ENCODE measurements at places on chromosomes 1 and 21. TPM values are rescaled to one million over a fixed set of nuclear protein-coding genes. Genes with fewer than 3 reads are reported as not detected.
A peak's percentile ranks its signal among the peaks of the same experiment; 100 is the strongest.

GJA5 gene
- total RNA-seq: 0.33 TPM

SHE gene
- 0.48 TPM for total RNA-seq

CR1L gene
- total RNA-seq: 0.37 TPM

TEDDM1 gene
- total RNA-seq: not detected

PRAMEF27 gene
- total RNA-seq: not detected

RGSL1 gene
- total RNA-seq: not detected

C8A gene
- not detected for total RNA-seq

HRNR gene
- not detected for total RNA-seq

DNA sequence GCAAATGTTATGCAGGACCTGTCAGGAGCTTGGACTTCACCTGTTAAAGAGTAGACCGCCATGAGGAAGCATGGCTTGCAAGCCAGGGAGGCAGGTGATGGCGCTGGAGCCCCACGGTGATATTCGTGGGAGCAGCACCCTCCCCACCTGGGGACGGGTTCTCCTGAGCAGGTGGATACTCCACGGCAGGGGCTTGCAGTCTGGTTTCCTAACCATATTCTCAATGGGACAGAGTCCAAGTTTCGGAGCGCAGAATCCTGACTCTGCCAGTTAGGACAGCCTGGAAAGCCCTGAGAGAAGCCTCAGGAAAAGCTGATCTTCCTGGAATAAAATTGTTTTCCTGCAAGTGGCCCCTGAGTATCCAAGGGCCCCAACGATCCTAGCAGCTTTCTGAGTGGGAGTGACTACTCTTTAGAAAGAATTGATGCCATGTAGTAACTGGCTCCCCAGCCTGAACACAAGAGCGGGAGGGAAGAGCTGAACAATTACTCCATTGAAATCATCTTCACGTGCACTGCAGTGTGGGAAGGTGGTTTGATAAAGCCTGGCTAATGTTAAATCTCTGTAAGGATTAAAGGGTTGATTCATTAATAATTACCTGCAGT, 146.3 kb upstream of the RAB4A start:
- no peaks in the 10 kb centered on the region for H3K36me3 ChIP-seq
- H3K4me3 ChIP-seq: no peak overlapping the region
- no peak for DNase-seq
- no peak overlapping the region for H3K27ac ChIP-seq

DNA sequence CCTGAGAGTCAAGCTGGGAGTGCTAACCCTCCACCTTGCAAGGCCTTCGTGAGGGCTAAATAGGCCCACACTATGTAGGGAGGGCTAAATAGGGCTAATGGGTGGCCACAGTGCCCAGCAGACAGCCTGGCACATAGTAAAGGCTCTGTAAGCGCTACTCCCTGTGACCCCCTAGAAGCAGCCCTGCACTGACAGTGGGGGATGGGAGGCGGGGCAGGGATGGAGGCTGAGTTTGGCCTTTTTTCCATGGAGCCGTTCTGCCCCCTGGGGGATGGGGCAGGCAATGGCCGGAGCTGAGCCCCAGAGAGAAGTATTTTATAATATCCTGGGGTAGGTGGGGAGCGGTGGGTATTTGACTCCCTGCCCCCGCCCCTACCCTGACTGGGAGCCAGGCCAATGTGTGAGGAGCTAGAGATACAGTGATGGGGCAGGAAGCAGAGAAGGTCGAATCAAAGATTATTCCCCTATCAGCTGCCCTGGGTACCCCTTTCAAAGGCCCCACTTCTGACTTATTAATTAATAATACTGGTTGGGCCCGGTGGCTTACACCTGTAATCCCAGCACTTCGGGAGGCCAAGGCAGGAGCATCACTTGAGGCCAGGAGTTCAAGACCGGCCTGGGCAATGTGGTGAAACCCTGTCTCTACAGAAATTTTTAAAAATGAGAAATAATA, 42.3 kb downstream of the LACTBL1 start:
- no peak overlapping the region for H3K4me3 ChIP-seq
- H3K27me3 ChIP-seq: no peaks in the 10 kb centered on the region
- H3K27ac ChIP-seq: no peak overlapping the region
- DNase-seq: peak; percentile 84

- no peak overlapping the region for H3K4me3 ChIP-seq
- H3K36me3 ChIP-seq: no peaks in the 10 kb centered on the region
- H3K27me3 ChIP-seq: no peaks in the 10 kb centered on the region
- no peaks in the 10 kb centered on the region for H3K4me1 ChIP-seq
- no peak for DNase-seq
Observed at GRCh38 chr1:150237746-150238145, 1.8 kb upstream of the ANP32E start.

GRCh38 chr1:19361611-19362147, 49.6 kb downstream of the SLC66A1 start:
- H3K4me1 ChIP-seq: no peaks in the 10 kb centered on the region
- no peak for DNase-seq
- H3K36me3 ChIP-seq: peaks cover 7% of the 10 kb centered on the region
- no peak overlapping the region for H3K27ac ChIP-seq

DNA sequence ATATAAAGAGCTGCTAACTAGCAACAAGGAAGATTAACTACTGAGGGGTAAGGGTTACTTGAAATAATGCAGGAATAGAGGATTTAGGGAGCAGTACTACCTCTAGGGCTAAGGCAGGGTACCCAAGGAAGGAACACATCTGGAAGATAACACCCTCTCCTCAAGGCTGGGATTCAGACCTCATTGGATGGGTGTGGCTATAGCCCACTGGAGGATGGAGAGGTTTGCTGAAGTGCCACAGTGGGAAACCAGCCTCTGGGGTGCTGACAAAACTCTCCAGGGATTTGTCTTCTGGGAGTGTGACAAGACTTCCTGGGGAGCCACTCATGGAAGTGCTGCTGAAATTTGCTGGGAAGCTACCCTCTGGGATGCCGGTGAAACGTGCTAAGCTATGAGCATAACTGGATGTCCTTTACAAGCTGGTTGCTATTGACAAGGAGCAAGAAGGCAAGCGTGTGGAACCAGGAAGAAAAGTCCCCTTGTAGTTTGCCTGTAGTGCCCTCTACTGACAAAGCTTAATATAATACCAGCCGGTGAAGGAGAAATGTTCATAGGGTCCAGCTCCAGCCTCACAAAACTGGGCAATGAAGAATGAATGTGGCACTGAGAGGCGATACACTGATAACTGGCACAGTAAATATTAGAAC, 122.8 kb upstream of the USP24 start:
- no peaks in the 10 kb centered on the region for H3K4me1 ChIP-seq
- H3K4me3 ChIP-seq: no peak overlapping the region
- no peaks in the 10 kb centered on the region for H3K27me3 ChIP-seq
- no peaks in the 10 kb centered on the region for H3K36me3 ChIP-seq
- H3K27ac ChIP-seq: no peak overlapping the region

GRCh38 chr21:23694390-23694789, 1912.9 kb downstream of the MRPL39 start:
- no peak overlapping the region for H3K27ac ChIP-seq
- no peaks in the 10 kb centered on the region for H3K4me1 ChIP-seq
- H3K36me3 ChIP-seq: peaks cover 7% of the 10 kb centered on the region
- DNase-seq: no peak

DNA sequence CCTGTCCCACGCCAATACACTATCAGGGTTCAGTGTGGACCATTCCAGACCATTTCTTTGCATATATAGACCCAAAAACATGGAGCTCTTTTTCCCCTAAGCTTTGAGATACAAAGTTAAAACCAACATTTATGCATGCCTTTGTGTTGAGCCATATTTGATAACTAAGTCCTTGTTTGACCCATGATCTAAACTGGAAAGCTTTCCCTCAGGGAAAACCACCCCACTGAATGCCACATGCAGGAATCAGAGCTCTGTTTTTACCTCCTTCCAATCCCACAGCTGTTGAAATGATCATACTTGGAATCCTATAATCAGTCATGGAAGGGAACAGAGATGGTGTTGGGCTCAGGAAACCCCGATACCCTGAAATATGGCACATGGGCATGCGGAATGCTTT, 14.8 kb upstream of the SLC45A1 start:
- DNase-seq: no peak
- no peaks in the 10 kb centered on the region for H3K4me1 ChIP-seq
- no peaks in the 10 kb centered on the region for H3K27me3 ChIP-seq
- H3K36me3 ChIP-seq: no peaks in the 10 kb centered on the region

- no peaks in the 10 kb centered on the region for H3K4me1 ChIP-seq
- H3K27me3 ChIP-seq: no peaks in the 10 kb centered on the region
- peak overlapping the region; percentile 31 for H3K4me3 ChIP-seq
- no peak for DNase-seq
Observed at GRCh38 chr1:155168456-155169210, 4.5 kb downstream of the KRTCAP2 start.

DNA sequence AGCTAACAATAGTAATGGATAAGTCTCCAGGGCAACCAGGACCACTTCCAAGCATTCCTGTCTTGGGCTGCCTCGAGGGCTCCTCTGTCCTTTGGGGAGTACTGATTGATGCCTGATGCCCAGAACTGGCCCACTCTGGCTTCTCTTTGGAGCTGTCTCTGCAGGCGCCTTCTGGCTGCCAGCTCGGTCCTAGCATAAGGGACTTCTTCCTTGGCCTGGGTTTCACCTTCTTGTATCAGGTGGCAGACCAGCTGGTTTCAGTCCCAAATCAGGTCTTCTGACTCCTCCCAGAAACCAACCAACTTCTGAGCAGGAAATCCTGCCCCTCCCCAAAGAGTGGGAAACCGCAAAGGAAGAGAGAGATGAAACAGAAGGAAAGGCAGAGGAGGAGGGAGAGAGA, 10.6 kb downstream of the G0S2 start:
- H3K4me1 ChIP-seq: no peaks in the 10 kb centered on the region
- no peak overlapping the region for H3K27ac ChIP-seq
- DNase-seq: peak; percentile 33
- H3K36me3 ChIP-seq: no peaks in the 10 kb centered on the region
- no peak overlapping the region for H3K4me3 ChIP-seq

DNA sequence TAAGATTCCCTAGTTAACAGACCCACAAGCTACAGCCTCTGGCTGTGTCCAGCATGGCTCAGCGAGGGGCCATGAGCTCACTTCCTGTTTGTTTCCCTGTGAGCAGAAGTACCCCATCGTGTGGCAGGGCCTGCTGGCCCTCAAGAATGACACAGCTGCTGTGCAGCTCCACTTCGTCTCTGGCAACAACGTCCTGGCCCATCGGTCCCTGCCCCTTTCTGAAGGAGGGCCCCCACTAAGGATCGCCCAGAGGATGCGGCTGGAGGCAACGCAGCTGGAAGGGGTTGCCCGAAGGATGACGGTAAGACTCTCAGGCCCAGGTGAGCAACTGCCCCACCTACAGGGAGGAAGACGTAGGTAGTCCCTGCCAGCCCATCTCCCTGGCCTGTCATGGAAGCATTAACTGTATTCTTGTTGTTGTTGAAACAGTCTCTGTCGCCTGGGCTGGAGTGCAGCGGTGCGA, 38.2 kb downstream of the ZBTB17 start:
- H3K4me3 ChIP-seq: no peak overlapping the region
- no peaks in the 10 kb centered on the region for H3K4me1 ChIP-seq
- no peak for DNase-seq
- H3K27ac ChIP-seq: no peak overlapping the region

GRCh38 chr1:118118469-118118868, 66.6 kb downstream of the SPAG17 start:
- H3K4me1 ChIP-seq: no peaks in the 10 kb centered on the region
- no peak overlapping the region for H3K27ac ChIP-seq
- no peak for DNase-seq
- H3K4me3 ChIP-seq: no peak overlapping the region

- H3K4me3 ChIP-seq: no peak overlapping the region
- H3K4me1 ChIP-seq: no peaks in the 10 kb centered on the region
- no peaks in the 10 kb centered on the region for H3K36me3 ChIP-seq
- no peaks in the 10 kb centered on the region for H3K27me3 ChIP-seq
Observed at GRCh38 chr1:226609836-226610455, 61.4 kb downstream of the STUM start.

GRCh38 chr1:232353001-232353400, 276.9 kb downstream of the SIPA1L2 start:
- H3K27me3 ChIP-seq: no peaks in the 10 kb centered on the region
- no peak overlapping the region for H3K27ac ChIP-seq
- no peak overlapping the region for H3K4me3 ChIP-seq
- peaks cover 4% of the 10 kb centered on the region for H3K4me1 ChIP-seq
- H3K36me3 ChIP-seq: no peaks in the 10 kb centered on the region

- no peaks in the 10 kb centered on the region for H3K27me3 ChIP-seq
- DNase-seq: no peak
- H3K27ac ChIP-seq: no peak overlapping the region
Observed at GRCh38 chr1:77825131-77825709, 45.8 kb downstream of the MIGA1 start.

- no peaks in the 10 kb centered on the region for H3K4me1 ChIP-seq
- H3K36me3 ChIP-seq: peaks cover 21% of the 10 kb centered on the region
- no peak overlapping the region for H3K4me3 ChIP-seq
Observed at GRCh38 chr1:163477276-163477830, 155.6 kb downstream of the NUF2 start.

DNA sequence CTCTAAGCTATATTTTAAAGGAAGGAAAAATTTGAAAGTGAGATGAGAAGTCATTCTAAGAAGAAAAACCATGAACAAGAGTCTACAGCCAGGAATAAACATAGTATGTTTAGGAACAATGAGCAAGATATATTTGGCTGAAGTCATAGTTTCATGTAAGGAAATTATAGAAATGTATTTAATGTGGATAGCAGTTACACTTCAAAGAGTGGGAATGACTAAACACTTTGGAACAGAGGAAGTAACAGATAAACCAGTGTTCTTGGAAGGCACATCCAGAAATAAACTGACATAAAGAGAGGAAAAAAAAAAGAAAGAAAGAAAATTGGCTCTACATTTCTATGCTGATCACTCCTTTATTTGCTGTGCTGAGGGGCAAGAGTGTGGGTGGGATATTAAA, 18.0 kb downstream of the C8A start:
- H3K4me1 ChIP-seq: no peaks in the 10 kb centered on the region
- H3K36me3 ChIP-seq: no peaks in the 10 kb centered on the region
- H3K4me3 ChIP-seq: no peak overlapping the region

- H3K27ac ChIP-seq: no peak overlapping the region
- no peaks in the 10 kb centered on the region for H3K4me1 ChIP-seq
- DNase-seq: no peak
- H3K27me3 ChIP-seq: no peaks in the 10 kb centered on the region
Observed at GRCh38 chr1:160124705-160125478, 9.3 kb downstream of the ATP1A2 start.

All from H9 (cell line).